NCI-H69 (cell line): ENCODE measurements at places on chromosomes 4 and X.
A peak's percentile ranks its signal among the peaks of the same experiment; 100 is the strongest.

DNA sequence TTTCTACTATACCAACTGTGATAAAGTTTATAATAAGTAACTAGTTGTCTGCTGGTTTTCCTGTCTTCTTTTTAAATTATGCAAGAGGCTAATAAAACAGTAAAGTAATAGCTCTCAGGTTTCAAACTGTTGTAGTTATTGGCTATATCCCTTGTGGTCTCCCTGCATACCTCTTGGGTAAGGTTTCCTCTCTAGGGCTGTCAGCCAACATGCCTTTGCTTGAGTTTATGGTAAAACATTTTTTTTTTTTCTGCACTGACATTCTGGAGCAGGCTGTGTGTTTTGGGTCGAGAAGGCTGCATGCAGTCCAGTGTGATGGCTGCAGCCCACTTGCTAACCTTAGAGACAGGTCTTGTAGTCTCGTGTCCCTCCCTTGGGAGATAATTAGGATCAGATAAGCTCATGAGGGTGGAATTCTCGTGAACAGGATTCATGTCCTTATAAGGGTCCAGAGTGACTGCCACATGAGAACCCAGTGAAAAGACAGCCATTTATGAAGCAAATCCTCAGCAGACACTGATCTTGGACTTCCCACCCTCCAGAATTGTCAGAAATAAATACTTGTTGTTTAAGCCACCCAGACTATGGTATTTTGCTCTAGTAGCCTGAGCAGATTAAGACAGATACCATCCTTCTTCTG is 831.2 kb downstream of the CCSER1 start:
- DNase-seq = peak; percentile 32

DNA sequence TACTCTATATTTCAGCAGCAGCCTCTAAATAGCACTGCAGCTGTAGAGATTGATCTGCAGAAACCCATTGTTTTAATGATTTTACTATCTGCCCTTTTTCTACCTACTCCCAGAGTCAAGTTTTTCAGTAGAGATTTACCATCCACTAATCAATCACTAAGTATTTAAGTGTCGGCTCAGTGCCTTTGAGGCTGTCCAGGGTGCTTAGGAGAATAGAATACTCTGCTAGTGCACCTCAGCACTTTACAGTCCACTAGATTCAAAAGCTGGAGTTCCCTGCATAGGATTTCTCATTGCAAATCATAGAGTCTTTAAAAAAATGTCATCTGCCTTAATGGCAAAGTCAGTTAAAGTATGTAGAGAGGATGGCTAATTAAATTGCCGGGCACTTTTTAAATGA is 29.6 kb upstream of the ANAPC4 start:
- peak; percentile 3 for DNase-seq

DNA sequence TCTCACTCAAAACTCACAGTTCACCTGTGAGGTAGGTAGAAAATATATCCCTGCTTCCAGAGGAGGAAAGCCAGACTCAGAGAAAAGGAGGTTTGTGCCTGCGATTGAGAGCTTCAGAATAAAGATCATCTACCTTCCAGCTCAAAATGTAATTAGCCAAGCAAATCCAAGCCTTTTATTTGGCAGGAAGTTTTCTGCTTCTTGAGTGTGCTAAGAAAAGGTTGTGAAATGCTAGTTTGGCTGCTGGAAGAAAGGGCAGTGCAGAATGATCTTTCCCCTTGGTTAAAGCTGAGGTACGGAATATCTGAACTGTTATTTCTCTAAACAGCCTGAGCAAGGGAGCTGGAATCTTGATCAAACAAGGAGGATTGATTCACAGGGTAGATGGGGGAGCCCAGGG is 59.7 kb upstream of the VCX3B start:
- DNase-seq = peak; percentile 12

- peak; percentile 97 for DNase-seq
Observed at GRCh38 chr4:53591372-53591892, at the start of gene LNX1. LNX1 (minus strand) TSS chr4:53591486; CDS start chr4:53574002, 17,484 bp downstream.

GRCh38 chr4:94758700-94759399 is 1.1 kb downstream of the BMPR1B start:
- DNase-seq = peak; percentile 79

GRCh38 chrX:2954541-2954940 is 25.4 kb upstream of the ARSD start:
- no peak for DNase-seq

GRCh38 chrX:94830717-94831116 is 1156.7 kb downstream of the FAM133A start:
- no peak for DNase-seq

DNA sequence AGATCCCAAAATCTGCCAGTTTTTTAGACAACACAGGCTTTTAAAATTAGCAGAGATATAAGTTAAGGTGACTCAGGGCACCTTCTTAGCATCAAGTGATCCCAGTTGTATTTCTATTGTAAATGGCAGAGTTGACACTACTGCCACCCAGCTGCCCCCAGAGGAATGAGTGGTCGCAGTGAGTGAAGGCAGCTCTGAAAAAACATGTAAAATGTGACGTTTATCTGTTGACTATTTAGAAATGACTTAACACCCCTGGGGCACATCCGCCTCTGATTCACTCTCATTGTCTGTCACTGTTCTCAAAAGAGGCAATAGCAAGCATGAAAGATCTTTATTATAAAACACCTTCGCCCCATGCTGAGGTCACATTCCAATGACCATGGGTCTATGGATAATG is 592.4 kb downstream of the ACTRT1 start:
- no peak for DNase-seq

DNA sequence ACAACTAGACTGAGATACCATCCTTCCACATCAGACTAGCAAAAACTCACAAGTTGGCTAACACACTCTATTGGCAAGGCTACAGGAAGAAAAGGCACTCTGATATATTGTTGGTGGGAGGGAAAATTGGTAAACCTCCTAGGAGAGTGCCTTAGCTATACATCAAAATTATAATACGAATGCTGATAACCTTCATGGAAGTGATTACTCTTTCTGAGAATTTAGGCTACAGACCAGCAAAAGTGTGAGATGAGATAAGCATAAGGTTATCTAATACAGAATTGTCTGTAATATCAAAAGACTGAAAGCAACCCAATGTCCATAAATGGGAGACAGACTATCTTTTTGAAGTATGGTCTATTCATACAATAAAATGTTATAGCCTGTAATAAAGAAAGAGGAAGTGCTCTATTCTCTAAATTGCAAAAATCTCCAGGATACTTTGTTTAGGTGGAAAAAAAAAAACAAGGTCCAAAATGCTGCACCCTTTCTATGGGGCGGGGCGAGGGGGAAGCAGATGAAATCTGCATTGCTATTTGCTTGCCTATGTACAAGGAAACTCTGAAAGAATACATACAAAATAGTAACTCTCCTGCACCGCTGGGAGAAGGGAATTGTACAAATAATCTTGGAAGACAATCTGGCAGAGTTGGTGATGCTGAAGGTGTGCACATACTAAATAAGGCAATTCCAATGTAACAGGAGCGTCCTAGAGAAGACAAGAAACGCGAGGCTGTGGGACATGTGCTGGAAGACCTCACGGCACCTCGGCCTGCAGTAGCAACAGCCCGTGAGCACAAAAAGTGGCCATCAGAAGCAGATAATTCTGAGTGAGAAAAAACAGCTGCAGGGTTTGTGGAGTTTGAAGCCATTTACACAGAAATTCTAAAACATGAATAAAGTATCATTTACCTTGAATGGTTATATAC is 109.7 kb downstream of the AFAP1 start:
- no peak for DNase-seq

- no peak for DNase-seq
Observed at GRCh38 chrX:37755025-37755424, 24.8 kb upstream of the CYBB start.

GRCh38 chr4:126658411-126658810 is 974.3 kb upstream of the INTU start:
- peak; percentile 12 for DNase-seq
